ENCODE measurements at places on chromosomes 3 and 15.

GRCh38 chr3:187227658-187228258 lies 30.5 kb downstream of the RTP1 start:
- DNase-seq: no peak

GRCh38 chr3:128064962-128065361 lies 12.7 kb downstream of the SEC61A1 start:
- no peak for DNase-seq

DNA sequence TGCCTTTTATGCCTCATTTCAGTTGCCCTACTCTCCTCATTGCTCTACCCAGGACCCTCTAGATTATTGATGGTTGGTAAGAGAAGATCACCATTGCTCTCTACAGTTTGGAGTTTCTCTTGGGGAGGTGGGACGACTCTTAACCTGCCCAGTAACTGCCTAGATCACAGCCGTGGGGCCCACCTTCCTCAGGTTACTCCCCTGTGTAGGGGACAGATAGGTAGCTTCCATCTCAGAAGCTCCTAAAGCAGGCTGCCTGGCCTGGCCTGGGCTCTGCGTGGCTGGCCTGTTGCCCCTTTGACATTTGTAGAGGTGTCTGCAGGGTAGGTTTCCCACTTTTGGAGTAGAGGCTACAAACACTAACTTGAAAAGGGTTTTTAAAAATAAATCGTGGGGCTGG lies 42.7 kb downstream of the TRIM71 start:
- DNase-seq: no peak

GRCh38 chr3:155661760-155662159 lies 83.1 kb downstream of the PLCH1 start:
- no peak for DNase-seq

DNA sequence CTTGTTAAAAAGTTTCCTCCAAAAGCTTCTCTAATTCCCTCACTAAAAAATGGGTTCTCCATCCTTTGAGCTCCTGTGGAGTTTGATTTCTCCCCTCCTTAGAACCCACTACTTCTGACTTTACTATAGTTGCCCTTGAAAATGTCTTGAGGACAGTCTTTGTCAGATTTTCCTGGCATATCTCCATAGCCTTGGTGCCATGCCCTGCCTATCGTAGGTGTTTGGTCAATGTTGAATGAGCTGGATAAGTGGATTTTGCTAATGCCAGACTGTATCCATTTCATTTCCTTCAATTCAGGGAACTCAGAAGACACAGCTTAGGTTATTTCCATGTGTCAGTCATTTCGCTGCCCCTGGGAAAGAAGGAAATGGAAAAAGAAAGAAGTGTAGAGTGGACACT lies 40.6 kb downstream of the TMEM266 start:
- DNase-seq: no peak

DNA sequence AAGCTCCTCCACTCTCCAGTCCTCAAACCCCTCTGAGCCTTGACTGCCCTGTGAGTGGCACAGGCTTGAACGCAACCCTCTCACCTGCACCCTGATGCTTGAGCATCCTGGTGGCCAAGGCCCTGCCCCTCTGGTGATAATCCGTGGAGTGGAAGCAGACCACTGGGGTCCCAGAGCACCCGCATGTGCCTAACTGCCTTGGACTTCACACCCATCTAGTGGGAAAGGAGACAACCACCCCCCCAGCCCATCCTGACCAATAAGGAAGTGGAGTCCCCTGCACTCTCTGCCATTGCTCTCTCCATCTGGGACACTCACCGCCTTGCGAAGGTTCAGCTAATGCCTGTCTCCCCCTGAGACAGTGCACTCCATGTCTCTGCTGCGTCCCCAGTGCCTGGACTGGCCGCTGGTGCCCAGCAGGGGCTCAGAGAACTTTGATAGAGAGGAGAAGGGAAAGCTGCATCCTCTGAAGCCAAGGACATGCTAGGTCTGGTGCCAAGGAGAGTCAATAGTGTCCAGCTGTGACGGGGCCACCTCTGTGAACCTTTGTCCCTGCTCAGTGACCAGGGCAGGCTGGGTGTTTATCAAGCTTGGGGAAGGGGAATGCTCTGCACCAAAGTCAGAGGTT lies 3.4 kb downstream of the KLF15 start:
- no peak for DNase-seq

DNA sequence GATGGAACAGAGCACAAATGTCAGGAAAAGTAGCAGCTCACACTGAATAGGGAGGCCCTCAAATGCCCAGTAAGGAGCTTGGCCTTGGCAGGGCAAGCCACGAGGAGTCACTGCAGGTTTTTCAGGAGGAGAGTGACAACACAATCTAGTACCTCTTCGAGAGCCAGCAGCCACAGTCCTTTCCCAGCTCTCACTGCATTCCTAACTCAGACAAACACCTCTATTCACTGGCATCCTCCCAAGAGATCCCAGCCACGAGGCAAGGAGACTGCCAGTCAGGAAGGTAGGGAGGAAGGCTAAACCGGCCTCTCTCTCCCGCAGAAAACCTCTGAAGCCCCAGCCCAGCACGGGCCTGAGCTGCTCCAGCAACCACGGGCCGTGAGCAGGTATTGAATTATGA lies 146.0 kb upstream of the SMAD3 start:
- no peak for DNase-seq

GRCh38 chr3:136595913-136596697 lies 156.1 kb downstream of the STAG1 start:
- no peak for DNase-seq

- DNase-seq: no peak
Measured at GRCh38 chr3:188241883-188242282, 87.9 kb downstream of the LPP start.

DNA sequence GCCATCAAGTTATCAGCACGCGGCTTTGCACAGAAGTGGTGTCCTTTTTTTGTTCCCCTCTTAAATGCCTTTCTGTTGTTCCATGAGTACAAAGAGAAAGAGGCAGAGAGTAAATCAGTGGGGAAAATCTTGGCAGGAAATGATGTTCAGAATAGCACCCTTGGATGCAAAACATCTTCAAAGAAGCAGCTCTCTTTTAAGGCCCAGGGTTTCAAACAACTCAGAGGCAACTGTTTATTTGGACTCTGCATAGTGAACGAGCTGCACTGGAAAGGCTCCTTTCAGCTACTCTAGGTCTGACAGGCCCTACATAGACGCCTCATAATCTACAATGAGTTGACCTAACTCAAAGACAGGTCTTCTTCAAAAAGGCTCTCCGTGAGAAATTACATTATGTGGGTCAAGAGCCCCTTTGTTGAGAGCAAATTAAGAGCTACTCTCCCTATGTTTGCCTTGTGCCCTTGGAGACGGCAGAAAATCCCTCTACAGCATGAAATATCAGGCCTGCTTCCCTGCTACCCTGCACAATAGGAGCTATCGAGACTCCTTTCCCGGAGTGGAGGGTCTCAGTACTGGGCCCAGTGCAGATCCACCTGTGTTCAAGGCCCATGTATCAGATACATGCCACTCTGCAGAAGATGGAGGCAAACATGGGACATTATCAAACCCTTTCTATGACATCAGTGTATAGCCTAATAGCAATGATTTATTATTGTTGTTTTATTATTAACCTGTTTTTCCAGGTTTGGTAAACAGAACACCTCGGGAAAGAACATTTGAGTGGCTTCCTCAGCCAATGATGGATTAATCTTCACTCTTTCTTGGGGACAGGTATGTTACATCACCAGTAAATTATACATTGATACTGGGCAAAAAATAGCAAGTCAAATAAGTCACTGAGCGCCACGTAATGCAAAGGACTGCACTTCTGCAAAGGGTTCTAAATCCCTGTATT lies 53.1 kb downstream of the HEG1 start:
- no peak for DNase-seq

DNA sequence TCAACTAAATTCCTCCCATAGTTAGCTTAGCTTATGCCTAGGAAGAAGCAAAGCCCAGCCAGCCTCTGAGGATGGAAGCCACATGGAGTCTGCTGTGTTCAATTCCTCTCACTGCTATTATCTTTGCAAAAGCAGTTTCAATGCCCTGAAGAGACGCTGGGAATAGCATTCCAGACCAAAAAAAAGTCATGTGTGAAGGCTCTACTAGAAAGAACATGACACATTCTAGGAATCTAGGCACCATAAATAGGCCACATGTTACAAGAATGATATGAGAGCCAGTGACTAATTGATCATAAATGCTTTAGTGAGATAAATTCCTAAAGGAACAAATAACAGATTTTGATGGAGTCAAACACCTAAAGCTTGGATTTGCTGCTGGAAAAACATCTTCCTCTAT lies 800.8 kb downstream of the TUSC7 start:
- DNase-seq: no peak

- no peak for DNase-seq
Measured at GRCh38 chr3:155342344-155342743, 48.9 kb upstream of the STRIT1 start.

DNA sequence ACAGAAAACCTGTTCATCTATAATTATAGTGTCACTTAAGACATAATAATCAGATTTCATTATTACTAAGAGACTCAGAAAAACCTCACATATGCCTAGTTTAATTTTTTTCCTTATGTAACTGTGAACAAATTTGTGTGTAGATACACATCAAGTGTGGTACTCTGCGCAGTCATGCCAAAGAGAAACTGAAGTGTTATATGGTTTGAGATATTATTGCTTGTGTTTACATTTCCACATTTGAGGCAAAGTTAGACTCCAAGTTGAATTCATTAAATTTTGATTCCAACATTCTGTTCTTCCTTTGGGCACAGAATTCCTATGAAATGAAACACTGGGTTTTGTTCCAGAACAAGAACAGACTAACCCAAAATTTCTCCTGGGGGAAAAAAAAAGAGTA lies 2.2 kb downstream of the MBNL1 start:
- no peak for DNase-seq

GRCh38 chr3:108292905-108293328 lies 3.4 kb upstream of the HHLA2 start:
- DNase-seq: no peak

DNA sequence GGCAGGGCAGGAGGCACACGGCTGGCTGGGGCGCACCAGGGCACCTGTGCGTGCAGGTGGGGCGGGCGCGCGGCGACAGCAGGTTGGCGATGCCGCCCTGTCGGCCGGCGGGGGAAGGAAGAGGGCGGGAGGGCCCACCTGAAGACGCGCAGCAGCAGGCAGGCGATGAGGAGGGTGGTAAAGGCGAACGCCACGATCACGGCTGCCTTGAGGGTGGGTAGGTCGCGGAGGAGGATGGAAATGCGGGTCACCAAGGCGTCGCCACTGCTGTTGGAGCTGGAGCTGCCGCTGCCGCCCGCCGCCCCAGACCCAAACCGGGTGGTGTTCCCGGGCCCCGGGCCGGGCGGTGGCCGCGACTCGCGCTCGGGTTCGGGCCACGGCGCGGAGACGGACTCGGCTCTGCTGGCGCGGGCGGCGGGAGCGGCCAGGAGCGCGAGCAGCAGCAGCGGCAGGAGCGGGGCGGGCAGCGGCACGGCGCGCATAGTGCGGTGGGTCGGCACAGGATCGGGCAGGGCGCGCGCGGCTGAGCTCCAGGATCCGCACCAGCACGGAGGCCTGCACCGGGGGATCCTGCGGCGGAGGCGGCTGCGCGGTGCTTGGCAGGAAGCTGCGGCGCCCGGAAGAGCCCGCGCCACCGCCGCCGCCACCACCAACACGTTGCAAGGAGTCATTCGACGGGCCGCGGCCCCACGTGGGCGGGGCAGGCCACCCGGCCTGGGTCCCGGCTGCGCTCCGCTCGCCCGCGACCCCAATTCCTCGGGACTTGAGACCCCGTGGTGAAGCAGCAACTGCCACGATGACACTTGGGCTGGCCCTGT lies at the start of gene FAM174B:
TSS of gene FAM174B (minus strand) at position 598 of the 818 bp plus-strand sequence.
- DNase-seq: peak; percentile 45

DNA sequence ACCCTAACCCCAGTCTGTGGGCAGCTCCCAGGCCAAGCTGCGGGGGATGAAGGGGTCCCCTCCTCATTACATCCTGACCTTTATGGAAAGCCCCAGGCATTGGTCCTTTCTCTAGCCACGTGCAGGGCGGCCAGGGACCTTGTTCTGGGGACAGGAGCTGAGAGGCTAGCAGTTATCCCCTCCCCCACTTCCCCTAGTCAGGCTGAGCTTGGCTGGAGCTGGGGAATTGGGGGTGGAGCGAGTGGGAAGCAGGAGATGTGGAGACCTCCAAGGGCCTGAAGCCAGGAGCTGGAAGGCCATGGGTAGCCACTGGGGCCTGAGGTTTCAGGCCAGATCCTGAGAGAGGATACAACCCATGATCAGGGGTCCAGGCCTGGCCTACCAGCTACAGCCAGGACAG lies 45.8 kb downstream of the DNAH1 start:
- no peak for DNase-seq

- peak; percentile 60 for DNase-seq
Measured at GRCh38 chr3:45964139-45964538, 20.9 kb downstream of the CXCR6 start.

GRCh38 chr3:43892526-43892925 lies 201.8 kb downstream of the ABHD5 start:
- DNase-seq: no peak

GRCh38 chr3:27486336-27486735 lies 2.2 kb upstream of the SLC4A7 start:
- DNase-seq: no peak

GRCh38 chr3:14228681-14229470 lies 50.3 kb downstream of the LSM3 start:
- DNase-seq: no peak

- DNase-seq: no peak
Measured at GRCh38 chr3:7205962-7206361, 345.0 kb downstream of the GRM7 start.

DNA sequence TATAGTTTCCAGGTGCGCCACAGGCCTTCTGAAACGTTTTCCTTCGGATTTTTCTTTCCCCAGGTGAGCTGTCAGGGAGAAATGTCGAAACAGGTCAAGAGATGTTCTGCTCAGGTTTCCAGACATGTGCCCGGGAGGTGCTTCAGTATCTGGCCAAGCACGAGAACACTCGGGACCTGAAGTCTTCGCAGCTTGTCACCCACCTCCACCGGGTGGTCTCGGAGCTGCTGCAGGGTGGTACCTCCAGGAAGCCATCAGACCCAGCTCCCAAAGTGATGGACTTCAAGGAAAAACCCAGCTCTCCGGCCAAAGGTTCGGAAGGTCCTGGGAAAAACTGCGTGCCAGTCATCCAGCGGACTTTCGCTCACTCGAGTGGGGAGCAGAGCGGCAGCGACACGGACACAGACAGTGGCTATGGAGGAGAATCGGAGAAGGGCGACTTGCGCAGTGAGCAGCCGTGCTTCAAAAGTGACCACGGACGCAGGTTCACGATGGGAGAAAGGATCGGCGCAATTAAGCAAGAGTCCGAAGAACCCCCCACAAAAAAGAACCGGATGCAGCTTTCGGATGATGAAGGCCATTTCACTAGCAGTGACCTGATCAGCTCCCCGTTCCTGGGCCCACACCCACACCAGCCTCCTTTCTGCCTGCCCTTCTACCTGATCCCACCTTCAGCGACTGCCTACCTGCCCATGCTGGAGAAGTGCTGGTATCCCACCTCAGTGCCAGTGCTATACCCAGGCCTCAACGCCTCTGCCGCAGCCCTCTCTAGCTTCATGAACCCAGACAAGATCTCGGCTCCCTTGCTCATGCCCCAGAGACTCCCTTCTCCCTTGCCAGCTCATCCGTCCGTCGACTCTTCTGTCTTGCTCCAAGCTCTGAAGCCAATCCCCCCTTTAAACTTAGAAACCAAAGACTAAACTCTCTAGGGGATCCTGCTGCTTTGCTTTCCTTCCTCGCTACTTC lies 3.8 kb downstream of the BHLHE40 start:
- DNase-seq: no peak

Data from activated CD4-positive, alpha-beta T cell treated with anti-CD3 and anti-CD28 coated beads, Interleukin-2, amount 50 U/mL, for 48 hours (primary cell).